Activated naive CD8-positive, alpha-beta T cell treated with anti-CD3 and anti-CD28 coated beads for 36 hours (primary cell): ENCODE measurements at places on chromosomes 11 and 22. TPM values are rescaled to one million over a fixed set of nuclear protein-coding genes. Genes with fewer than 3 reads are reported as not detected.

OR10A3 gene
- not detected for total RNA-seq

GRCh38 chr22:49326558-49326957 lies 501.1 kb downstream of the BRD1 start:
- H3K4me1 ChIP-seq: no peaks in the 10 kb centered on the region
- H3K4me3 ChIP-seq: no peak overlapping the region
- no peaks in the 10 kb centered on the region for H3K36me3 ChIP-seq

DNA sequence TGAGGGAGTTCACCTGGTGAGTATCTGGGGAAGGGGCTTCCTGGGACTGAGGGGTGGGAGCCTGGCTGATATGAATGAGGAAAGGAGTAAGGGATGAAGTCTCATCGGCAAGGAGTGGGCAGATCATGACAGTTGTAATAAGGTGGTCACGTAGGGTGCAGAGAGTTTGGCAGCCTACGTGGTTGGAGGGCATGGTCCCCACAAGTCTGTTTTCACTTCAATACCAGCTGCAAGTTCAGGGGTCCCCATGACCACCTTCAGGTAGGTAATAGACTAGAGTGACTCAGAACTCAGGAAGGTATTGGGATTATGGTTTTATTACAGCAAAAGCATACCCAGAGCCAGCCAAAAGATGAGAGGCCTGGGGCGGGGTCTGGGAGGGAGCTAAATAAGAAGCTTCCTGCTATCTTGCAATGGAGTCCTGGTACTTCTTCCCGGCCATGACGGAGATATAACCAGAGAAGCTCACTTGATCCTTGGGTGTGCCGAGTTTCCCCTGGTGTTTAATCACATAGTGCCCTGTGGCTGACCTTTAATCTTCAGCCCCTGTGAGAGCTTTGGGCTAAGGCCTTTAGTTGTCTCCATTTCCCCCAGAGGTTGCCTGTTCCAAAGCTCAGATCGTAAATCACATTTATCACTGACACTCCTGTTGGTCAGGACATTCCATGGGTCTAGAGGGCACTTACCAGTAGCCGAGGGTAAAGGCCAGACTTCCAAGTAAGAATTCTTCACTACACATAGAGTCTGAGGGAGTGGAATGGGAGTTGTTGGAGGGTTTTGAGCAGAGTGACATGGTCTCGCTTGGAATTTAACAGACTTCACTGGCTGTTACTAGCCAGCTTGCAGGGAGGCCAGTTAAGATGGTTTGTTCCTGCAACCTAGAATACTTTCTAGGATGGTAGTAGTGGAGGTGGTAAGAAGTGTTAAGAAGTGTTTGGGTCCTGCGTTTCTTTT lies 9.1 kb downstream of the SLC3A2 start:
- peaks cover 49% of the 10 kb centered on the region for H3K36me3 ChIP-seq
- no peaks in the 10 kb centered on the region for H3K27me3 ChIP-seq
- peak overlapping the region; percentile 37 for H3K27ac ChIP-seq

CYP2D6 gene
- total RNA-seq: 2.4 TPM

TOLLIP gene
- 36.0 TPM for total RNA-seq

DNA sequence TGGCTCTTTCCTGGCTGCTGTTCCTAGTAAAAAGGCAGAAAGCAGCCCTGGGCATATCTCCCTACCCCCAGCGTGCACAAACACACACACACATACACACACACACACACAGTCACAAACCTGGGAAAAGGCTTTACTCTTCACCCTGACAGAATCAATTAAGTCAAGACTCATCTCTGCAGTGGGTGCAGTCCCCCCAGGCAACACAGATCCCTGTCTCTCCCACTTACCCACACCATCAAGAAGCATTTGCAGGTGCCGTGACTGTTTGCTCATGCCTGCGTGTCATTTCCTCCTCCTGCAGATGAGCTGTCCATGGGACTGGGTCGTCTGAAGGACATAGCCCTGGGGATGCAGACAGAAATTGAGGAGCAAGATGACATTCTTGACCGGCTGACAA lies 28.6 kb downstream of the SNAP29 start:
- no peak for DNase-seq
- peaks cover 16% of the 10 kb centered on the region for H3K36me3 ChIP-seq
- no peak overlapping the region for H3K27ac ChIP-seq
- H3K27me3 ChIP-seq: no peaks in the 10 kb centered on the region
- H3K4me1 ChIP-seq: peaks cover 1% of the 10 kb centered on the region

MOGAT2 gene
- not detected for total RNA-seq

DNA sequence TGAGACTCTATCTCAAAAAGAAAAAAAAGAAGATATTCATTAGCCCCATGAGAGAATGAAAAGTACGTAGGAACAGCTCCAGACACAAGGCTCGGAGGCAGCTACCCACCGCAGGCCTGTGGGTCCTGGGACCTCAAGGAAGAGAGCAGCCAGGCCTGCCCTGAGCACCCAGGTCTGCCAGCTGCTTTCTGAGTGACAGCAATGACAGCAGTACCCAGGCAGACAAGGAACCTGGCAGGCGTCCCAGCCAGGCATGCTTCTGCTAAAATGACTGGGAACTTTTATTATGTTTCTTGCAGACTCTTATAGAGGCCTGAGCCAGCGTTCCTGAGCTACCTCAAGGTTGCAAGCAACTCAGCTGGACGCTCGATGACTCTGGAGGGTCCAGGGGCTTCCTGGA lies 31.6 kb downstream of the CPT1A start:
- no peaks in the 10 kb centered on the region for H3K36me3 ChIP-seq
- DNase-seq: no peak
- H3K4me3 ChIP-seq: no peak overlapping the region
- H3K27ac ChIP-seq: no peak overlapping the region
- no peaks in the 10 kb centered on the region for H3K27me3 ChIP-seq

GRCh38 chr11:128686745-128687177 lies 7.1 kb upstream of the FLI1 start:
- peaks cover 36% of the 10 kb centered on the region for H3K4me1 ChIP-seq
- DNase-seq: peak; percentile 67
- H3K36me3 ChIP-seq: peaks cover 3% of the 10 kb centered on the region
- H3K27me3 ChIP-seq: peaks cover 45% of the 10 kb centered on the region
- H3K4me3 ChIP-seq: peak overlapping the region; percentile 79

LRRC10B gene
- not detected for total RNA-seq

DNA sequence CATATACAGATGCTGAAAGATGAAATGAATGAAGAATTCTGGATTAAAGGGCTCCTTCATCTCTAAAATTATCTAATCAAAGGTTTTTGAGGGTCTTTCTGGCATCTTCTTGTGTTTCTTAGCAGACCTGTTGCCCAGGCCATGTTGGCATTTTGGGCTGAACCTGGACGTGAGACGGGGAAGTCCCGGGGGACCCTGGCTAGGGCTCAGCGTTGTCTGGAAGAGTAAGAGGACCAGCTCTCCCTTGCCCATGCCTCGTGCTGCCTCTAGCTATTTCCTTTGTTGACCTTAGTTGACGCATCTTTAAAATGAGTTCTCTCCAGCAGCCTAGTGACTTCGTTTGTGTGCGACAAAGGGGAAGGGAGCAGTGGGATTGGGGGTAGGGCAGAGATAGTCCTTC lies 152.2 kb downstream of the ST3GAL4 start:
- H3K27me3 ChIP-seq: peaks cover 12% of the 10 kb centered on the region
- no peaks in the 10 kb centered on the region for H3K36me3 ChIP-seq
- H3K4me1 ChIP-seq: no peaks in the 10 kb centered on the region
- H3K27ac ChIP-seq: no peak overlapping the region
- no peak for DNase-seq

- DNase-seq: no peak
- no peaks in the 10 kb centered on the region for H3K4me1 ChIP-seq
- H3K36me3 ChIP-seq: no peaks in the 10 kb centered on the region
- no peak overlapping the region for H3K4me3 ChIP-seq
Observed at GRCh38 chr11:10564696-10565318, 3.7 kb downstream of the LYVE1 start.

DNA sequence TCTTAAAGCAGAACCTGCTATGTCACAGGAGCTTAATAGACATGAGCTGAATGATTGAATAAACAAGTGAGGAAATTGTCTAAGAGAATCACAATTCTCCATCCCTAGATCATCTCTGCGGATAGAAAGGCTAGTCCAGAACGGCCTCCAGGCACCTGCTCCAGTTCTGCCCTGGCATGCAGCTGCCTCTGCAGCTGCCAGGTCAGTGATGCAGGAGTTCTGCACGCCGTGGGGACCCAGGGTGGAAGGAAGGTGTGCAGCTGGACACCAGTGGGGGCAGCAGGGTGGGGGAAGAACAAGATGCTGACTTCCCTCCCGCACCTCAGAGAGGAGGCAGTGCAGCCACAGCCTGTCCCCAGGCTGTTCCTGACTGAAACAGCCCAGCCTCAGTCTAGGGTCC lies 192.1 kb upstream of the NCAM1 start:
- DNase-seq: no peak
- no peaks in the 10 kb centered on the region for H3K4me1 ChIP-seq
- no peaks in the 10 kb centered on the region for H3K27me3 ChIP-seq
- H3K36me3 ChIP-seq: no peaks in the 10 kb centered on the region

NXPE4 gene
- not detected for total RNA-seq

- peaks cover 27% of the 10 kb centered on the region for H3K4me1 ChIP-seq
- no peak overlapping the region for H3K27ac ChIP-seq
- DNase-seq: no peak
- H3K27me3 ChIP-seq: no peaks in the 10 kb centered on the region
- no peak overlapping the region for H3K4me3 ChIP-seq
- peaks cover 26% of the 10 kb centered on the region for H3K36me3 ChIP-seq
Observed at GRCh38 chr22:20106849-20107237, 9.1 kb upstream of the RANBP1 start.

DNA sequence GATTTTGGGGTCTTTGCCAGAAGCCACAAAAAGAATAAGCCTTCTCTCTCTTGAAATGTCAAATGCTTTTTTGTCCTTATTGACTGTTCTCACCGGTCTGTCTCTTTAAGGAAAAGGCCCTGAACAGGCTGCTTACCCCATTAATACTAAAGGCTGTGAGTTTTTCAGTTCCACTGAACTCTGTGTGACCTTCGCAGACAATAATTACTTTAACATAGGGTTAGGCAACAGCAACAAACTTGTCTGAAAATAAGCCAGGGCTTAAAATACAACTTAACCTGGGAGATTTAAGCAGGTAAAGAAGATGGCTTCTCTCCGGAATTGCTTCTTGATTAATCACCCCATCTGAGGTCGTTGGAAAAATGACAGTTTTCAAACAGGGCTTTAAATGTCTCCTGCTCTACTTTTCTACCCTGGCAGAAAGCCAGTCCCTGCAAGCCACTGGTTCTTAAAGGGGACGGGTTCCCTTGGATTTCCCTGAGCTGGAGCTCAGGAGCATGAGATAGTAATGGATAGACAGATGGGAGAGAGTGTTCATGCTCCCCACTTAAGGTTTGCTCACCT lies 69.4 kb downstream of the ARL14EP start:
- no peaks in the 10 kb centered on the region for H3K36me3 ChIP-seq
- no peak overlapping the region for H3K4me3 ChIP-seq
- no peak overlapping the region for H3K27ac ChIP-seq
- H3K4me1 ChIP-seq: no peaks in the 10 kb centered on the region
- no peak for DNase-seq

DNA sequence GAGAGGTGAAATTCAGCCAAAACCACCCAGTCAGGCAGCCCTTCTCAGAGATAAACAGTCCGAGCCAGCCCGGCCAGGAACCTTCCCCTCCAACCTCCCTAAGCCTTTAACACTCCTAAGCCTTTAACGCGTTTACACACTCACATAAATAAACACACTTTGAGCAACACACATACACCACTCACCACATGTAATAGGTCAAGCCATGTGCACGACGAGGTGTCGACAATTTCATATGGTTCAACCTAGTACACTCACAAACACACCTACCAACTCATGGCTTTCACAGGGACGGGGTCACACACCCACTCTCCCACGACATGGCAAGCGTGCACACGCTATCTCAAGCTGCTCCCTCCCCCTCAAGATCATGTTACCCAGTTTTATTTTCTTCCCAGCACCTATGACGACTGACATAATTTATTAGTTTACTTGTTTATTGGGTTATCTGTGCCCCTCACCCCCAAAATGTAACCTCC lies 15.5 kb downstream of the SLC43A1 start:
- H3K4me1 ChIP-seq: peaks cover 5% of the 10 kb centered on the region
- no peak for DNase-seq
- no peak overlapping the region for H3K4me3 ChIP-seq
- no peaks in the 10 kb centered on the region for H3K27me3 ChIP-seq
- H3K36me3 ChIP-seq: peaks cover 23% of the 10 kb centered on the region

DNA sequence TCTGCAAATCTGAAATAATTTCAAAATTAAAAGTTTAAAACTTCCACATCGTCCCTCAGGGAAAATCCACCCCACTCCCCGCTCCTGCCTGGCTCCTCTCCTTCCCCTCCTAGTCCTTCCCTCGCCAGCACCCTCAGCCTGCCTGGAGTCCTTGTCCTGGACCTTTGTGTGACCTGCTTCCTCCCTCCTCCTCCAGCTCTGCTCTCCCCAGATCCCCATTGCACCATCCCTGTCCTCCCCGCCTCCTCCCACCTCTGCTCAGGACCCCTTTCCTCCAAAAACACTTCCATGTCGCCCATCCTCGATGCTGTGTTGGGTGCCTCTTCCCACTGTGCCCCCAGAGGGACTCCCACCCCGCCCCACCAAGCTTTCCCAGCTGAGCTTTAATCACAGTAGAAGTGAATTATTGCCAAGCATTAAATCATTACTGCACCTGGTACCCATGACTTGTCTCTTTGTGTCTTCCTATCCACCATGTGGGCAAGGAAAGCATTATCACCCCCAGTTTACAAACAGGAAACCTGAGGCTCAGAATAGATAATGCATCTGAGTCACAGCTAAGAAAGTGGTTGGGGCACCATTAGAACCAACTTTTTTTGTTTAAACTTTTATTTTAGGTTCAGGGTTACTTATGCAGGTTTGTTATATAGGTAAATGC lies 2.4 kb upstream of the ZP1 start:
- H3K27ac ChIP-seq: no peak overlapping the region
- no peak overlapping the region for H3K4me3 ChIP-seq
- no peaks in the 10 kb centered on the region for H3K36me3 ChIP-seq
- DNase-seq: no peak
- H3K4me1 ChIP-seq: peaks cover 2% of the 10 kb centered on the region

C11orf42 gene
- total RNA-seq: not detected

DNA sequence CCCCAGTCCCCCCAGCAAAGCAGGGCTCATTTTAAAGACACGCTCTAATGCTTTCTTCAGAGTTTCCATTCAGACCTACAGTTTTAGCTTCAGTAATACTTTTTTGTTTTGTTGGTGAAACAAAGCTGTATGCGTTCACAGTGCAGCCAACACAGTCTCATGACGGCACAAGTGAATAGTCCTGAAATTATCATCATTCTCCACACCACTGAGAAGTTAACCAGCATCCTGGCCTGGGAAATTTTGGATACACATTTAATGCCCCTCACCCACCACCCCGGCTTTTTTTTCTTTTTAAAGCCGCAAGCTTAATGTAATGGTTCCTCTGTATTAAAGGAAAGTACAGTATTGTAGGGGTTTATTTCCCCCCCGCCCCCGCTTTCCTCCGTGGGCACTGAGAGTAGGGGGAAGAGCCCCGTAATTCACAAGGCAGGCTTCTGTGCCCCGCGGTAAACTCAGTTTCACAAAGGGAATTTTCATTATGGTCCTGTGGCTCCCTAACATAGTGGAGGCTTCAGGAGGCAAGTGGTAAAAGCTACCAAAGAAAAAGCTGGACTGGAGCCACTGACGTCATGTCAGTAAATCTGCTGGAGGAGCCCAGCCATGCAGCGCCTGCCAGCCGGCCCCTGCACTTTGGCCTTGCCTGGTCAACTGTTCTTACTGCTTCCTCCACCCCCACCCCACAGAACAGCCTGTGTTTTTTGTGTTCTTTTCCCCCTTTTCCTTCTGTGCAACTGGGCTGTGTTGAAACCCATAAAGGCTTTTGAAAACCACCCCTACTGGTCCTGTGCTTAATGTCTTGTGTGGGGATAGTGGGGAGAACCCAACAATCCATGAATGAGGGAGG lies 18.2 kb downstream of the TEAD1 start:
- DNase-seq: no peak
- H3K27me3 ChIP-seq: peaks cover 91% of the 10 kb centered on the region
- H3K4me1 ChIP-seq: peaks cover 11% of the 10 kb centered on the region
- H3K27ac ChIP-seq: no peak overlapping the region
- no peak overlapping the region for H3K4me3 ChIP-seq
